ENCODE measurements at places on chromosomes 2 and 18.

DNA sequence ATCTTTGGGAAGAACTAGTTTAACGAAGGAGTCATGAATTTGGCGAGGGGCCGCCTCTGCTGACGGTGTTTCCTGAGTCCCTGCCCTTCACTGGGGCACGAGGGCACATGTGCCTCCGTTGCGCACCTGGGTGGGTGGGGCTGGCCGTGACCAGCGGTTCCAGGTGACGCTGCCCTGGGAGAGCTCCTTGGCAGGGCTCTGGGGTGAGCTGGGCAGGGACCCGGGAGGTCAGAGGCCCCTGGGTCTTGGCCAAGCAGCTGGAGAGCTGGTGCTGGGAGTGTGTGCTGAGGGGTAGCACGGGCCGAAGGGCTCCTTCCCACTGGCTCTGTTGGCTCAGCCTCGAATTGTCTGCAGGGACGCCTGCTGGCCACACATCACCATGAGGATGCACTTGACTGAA, 104.6 kb downstream of the RTP5 start:
- no peak for DNase-seq

DNA sequence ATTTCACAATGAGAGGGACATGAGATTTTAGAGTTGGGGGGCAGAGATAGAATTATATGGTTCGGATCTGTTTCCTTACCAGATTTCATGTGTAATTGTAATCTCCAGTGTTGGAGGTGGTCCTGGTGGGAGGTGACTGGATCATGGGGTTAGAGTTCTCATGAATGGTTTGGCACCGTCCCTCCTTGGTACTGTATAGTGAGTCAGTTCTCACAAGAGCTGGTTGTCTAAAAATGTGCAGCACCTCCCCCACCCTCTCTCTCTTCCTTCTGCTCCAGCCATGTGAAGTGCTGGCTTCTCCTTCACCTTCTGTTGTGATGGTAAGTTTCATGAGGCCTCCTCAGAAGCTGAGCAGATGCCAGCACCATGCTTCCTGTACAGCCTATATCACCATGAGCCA, 138.1 kb downstream of the SCG2 start:
- no peak for DNase-seq

GRCh38 chr2:176598351-176598750, 329.1 kb downstream of the MTX2 start:
- no peak for DNase-seq

DNA sequence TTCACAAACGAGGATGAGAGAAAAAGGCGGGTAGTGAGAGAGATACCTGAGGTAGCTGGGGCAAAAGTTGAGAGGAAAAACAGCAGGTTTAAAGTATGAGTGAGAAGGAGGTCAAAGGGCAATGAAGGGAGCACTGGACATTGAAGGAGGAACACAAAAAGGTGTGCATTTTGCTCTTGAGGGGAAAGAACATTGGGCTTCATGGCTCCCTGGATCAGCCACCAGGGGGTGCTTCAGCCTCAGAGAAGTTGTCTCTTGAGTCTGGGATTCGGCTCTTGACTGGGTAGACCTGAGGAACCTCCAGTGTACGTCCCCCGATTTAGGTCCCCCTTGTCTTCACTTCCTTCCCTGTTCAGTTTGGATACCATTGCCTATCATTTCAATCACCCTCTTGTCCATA, 128.5 kb downstream of the RAPGEF4 start:
- no peak for DNase-seq

GRCh38 chr2:23619941-23620340, 235.0 kb downstream of the KLHL29 start:
- DNase-seq, result no peak

Measured in activated CD8-positive, alpha-beta memory T cell treated with anti-CD3 and anti-CD28 coated beads for 24 hours (primary cell).